ENCODE measurements at places on chromosomes 4 and X.

GRCh38 chrX:125306335-125306866, 13.3 kb upstream of the TEX13C start:
- no peak for DNase-seq

DNA sequence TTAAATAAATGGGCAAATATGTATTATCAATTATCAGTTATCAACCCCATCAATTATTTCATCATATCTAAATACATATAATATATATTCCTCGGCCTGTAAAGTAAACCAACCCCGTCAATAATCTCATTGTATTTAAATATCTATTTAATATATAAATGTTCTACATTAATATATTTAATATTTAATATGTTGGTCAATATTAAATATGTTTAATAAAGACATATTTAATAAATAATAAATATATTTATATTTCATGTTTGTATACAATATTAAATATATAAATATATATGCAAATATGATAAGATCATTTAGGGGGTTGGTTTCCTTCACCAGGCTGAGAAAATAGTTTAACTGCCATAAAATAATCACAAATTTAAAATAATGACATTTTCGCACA, 6.4 kb upstream of the TMEM144 start:
- DNase-seq = no peak

GRCh38 chr4:140744421-140744820, 11.8 kb downstream of the TBC1D9 start:
- DNase-seq = no peak

- DNase-seq = no peak
These were observed 126.1 kb downstream of the NAA11 start for GRCh38 chr4:79199743-79200142.

DNA sequence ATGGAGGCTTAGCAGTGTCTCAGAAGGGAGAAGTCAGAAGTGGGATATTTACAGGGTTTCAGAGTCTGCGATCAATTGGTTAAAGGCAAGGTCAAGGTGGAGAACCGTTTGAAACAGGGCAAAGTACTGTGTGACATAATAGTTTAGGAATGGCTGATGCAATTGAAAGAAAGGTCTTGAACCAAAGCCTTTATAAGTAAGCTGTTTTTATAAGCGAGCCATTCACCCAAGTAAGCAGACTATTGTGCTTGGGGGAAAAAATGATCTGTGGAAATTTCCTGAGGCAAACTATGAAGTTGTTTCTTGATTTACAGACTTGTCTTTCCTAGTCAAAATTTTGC, 327.3 kb downstream of the CAMK2D start:
- DNase-seq = no peak

DNA sequence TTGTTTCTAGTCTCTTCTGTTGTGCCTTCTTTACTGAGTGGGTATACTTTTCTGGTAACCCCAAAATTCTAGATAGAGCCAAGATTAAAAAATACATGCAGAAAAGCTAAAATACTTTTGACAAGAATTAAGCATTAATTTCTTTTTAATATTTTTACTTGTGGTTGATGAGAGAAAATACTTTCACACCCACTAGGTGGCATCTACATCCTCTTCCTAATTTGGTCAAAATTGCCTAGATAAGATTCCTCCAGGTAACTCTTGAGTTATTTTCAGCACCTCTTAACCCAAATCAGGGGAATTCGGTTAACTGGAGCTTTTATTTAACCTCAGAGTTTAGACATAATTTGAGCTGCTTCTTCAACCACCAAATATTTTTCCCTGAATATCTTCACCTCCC, 28.4 kb upstream of the COX7B2 start:
- DNase-seq = no peak

DNA sequence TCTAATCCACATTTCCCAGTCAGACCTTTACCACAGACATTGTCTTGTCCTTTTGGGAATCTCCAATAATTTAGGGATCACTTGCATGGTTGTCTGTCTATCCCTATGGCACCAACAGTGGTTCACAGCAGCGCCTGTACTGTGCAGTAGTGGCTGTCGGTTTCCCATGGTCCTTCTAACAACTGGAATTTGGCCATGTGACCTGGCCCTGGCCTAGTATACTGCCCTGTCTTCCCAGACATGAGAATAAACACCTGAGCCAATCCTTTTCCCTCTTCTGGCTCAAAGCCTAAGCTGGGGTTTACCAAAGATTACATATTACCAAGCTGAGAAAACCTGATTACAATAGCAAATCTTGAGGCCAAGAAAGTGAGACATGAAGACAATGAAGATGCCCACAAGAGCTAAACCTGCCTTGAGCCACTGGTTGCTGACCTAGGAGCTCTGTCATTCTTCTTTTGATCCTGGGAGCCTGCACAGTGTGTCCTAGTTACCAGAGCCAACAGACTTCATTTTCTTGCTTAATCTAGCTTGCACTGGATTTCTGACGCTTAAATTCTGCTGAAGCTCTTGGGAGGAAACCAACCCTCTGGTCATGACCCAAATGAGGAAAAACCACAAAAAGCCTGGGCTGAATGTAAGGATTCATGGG, 92.1 kb downstream of the SCD5 start:
- peak; percentile 52 for DNase-seq

- DNase-seq = no peak
These were observed 23.1 kb downstream of the DACH2 start for GRCh38 chrX:86171366-86171765.

DNA sequence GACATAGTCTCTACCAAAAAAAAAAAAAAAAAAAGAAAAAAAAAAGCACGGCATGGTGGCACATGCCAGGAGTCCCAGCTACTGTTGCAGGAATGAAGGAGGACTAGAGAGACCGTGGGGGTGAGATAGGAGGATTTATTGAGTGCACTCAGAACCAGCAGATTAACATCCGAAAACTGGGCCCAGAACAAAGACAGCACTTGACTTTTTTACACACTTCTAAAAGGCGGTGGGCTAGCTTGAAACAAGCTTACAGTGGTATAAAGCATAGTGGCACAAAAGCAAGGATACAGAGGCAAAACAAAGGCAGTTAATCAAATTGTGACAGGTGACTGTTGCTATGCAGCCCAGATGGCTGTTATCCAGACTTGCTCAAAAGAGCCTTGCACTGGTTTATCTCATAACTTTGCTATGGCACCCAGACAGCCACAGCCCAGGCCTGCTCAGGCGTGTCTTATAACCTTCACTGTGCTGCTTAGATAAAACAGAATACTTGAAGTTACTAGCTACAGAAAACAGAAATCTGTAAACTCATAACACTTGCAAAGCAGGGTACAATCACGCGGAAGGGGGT, 9.9 kb upstream of the PI4K2B start:
- DNase-seq = no peak

DNA sequence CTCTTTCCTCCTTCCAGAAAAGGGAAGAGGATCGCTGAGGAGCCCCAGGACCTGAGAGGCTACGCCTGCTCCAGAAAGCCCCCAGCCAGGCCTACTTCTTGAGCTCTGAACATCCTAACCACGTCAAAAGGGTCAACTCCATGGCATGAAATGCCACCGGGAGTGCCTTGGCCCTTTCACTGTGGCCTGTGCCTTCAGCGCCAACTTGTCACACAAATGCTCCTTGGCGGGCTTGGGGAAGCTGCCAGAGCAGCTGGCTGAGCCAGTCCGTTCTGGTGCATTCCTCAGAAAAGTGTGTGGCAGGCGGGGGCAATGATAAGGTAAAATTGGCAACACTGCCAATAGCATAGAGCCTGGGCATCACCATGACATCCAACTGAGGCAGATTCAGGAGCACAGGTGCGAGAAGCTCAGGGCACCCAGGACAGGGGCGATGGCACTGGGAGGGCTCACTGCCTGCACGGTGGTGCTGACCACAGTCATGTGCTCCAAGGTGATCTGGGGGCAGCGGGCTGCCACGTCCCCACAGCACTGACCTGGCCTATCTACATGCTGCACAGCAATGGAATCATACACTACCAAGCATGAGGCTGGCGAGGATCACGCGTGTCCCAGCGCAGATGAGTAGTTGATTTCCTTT, 12.1 kb upstream of the TREX2 start:
- DNase-seq = no peak

DNA sequence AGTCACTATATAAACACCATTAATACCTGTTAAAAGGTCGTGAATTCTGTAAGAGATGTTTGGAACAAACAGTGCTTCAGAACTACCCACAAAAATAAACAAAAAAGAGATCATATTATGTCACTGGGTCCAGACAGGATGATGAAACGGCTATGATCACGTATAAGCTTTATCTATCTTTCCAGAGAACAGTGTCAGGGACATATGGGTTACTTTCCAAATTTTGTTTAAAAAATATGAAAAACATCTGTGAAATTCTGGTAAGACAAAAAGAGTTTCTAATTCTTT, 90.0 kb downstream of the SORBS2 start:
- DNase-seq = no peak

GRCh38 chr4:67273666-67274065, 271.6 kb downstream of the CENPC start:
- no peak for DNase-seq

GRCh38 chrX:109847257-109848187, 114.5 kb upstream of the ACSL4 start:
- DNase-seq = no peak

DNA sequence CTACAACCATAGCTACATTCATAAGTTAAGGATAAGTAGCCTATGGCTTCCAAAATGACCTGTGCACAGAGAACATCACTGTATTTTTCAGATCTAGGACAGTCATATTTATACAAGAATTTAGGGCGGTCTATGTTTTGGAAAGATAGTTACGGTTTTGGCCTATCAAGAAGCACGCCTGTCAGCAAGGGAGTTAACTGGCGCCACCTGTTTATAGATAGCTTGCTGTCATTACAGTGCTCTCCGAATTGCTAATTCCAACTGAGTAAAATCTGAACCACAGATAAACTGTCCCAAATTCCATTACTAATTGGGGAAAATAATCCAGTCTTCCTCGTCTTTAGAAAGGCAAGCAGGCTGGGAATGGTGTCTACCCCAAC, 646 bp downstream of the ABCB7 start:
- DNase-seq = no peak

- DNase-seq = no peak
These were observed 8.3 kb downstream of the PRRG1 start for GRCh38 chrX:37357436-37357835.

- DNase-seq = no peak
These were observed 5.8 kb downstream of the VMA21 start for GRCh38 chrX:151402719-151403390.

- no peak for DNase-seq
These were observed 134.6 kb downstream of the ASMT start for GRCh38 chrX:1749499-1749898.

GRCh38 chrX:387729-388128, 1.0 kb upstream of the PPP2R3B start:
- DNase-seq = no peak

DNA sequence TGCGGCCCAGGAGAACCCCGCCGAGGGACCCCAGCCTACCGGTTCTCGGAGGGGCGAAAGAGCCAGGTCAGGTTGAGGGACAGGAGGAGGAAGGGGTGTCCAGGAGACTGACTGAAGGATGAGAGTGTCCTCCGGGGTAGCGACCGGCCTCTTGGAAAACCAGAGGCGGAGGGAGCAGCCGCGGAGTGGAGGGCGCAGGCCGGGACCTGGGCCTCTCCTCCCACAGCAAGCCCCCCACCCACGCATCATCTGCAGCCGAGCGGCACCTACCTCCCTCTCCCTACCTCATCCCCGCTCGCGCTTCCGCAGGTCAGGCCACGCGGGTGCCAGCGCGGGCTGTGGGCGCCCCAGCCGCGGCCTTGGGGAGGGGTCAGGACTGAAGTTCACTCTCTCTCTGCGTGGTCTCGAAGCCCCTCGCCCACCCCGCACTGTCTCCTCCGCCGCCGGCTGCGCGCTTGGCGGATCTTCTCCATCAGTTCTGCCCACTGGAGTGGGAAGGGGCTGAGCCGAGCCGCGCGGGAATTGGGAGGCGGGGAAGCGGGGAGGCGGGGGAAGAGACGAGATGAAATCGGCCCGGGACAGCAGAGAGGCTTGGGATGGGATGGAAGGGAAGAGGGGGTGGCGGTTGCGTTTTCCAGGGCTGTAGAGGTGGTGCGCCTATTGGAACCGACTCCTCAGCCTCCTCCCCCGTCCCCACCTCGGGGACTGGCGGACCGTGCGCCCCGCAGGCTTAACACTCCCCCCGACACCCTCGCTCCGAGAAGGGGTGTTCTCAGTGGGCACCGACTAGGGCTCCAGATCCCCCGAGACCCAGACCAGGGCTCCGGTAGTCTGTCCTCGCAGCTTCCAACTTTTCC, 1.8 kb downstream of the NLGN4X start:
- peak; percentile 10 for DNase-seq

DNA sequence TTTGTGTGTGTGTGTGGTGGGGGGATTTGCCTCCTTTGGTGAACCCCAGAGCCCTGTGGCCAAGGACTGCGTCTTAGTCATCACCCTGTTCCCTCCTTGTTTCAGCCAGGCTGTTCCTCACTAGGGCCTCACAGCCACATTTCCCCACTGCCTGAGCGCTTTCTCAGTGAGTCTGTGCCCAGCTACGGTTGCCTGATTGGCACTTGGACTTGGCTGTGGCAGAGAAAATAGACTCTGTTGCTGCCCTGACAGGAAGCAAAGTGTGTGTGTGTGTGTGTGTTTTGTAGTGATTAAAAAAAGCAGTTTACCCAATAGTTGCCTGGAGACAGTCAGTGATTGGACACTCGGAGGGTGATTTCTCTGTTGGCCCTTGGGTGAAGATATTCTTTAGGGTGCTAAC, 113.0 kb downstream of the UCHL1 start:
- DNase-seq = peak; percentile 43

GRCh38 chr4:38704622-38705154, 40.7 kb downstream of the KLF3 start:
- DNase-seq = no peak

DNA sequence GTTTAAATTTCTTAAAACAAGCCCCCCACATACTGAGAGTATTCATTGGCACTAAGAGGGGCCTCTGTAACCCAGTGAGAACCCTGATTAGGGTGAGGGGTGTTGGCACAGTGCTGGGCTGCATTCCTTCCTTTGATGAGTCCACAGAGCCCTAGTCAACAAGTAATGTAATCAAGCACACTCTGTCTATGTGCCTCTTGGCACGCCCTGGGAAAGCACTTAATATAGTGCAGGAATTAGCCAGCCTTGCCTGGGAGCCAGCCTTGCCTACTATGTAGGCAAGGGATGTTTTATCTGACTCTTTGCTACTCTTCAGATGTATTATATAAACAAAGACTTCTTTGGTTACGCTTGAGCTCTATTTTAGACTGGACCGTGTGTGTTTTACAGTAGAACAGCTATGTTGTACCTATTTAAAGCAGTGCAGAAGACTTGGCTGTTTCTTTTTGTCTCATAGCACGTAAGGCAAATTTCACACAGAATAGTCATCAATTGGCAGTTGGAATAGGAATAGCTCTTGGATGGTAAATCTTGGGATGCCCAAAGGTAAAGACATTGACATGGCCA, 64.3 kb downstream of the FRAS1 start:
- no peak for DNase-seq

GRCh38 chrX:150212672-150213480, 150.2 kb upstream of the MAMLD1 start:
- DNase-seq = no peak

All from midbrain (tissue), 1 donor.